ENCODE measurements at places on chromosomes 2 and 18.

DNA sequence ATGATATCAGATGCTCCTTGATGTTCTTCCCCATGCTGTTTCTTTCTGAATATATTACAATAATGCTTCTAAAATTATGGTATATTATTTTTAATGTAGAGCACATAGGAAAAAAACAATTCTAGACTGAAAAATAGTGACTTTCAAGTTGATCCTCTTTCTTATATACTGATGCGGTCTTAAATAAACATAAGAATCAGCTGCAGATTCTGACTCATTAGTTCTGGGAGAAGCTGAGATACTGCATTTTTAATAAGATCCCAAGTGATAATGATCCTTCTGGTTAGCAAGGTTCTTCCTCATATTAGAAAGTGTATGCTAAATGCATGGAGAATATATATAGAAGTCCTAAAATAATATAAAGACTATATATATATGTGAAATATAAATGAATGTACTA, 124.9 kb downstream of the XIRP2 start:
- no peak for DNase-seq

- no peak for DNase-seq
Observed at GRCh38 chr2:21424375-21424774, 300.6 kb downstream of the TDRD15 start.

DNA sequence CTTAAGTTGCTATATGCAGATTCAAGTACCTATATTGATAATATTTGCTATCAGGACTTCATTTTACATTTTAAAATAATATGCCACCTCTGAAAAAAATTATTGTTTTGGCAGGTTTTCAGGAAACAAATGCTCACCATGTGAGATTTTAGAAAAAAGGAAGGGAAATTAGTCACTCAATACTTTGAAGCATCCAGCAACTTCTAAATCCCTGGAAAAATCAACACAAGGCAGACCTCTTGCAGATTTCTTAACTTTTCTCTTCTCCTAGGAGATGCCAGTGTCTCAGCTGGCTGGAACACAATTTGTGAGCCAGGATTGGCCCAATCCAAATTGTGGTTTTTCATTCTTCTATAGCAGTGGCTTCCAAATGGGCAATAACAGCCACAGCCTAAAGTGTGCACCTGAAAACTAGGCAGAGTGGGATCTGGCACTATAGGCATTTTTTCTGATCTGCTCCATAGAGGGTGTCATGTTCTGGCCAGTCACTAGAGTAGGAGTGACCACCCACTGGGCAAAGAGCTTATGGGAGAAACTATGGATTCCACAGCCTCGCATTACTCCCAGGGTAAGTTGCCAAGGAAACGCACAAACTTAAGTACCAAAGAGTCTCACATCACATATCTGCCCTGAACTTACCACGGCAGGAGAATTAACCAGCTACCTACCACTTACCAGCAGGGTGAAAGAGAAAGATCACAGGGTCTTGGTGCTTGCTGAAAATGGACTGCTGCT, 28.1 kb upstream of the THOC1 start:
- DNase-seq = no peak

GRCh38 chr2:98985905-98986666, 50.1 kb upstream of the CRACDL start:
- no peak for DNase-seq

GRCh38 chr2:200155652-200156051, 150.8 kb upstream of the SPATS2L start:
- no peak for DNase-seq

DNA sequence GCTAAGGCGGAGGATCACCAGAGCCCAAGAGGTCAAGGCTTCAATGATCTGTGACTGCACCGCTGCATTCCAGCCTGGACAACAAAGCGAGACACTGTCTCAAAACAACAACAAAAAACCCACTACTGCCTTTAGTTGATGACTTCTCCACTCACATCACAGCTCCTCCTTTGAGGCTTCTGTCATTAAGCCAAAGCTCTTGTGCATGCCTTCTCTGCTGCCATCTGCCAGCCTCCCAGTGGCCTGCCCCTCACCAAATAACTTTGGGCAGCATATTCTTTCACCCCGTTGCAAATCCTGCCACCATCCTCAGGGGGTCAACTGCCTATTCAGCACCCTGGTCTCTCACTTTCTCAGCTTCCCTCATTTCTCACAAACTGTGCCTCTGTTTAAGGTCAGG, 27.5 kb downstream of the OSBPL1A start:
- no peak for DNase-seq

DNA sequence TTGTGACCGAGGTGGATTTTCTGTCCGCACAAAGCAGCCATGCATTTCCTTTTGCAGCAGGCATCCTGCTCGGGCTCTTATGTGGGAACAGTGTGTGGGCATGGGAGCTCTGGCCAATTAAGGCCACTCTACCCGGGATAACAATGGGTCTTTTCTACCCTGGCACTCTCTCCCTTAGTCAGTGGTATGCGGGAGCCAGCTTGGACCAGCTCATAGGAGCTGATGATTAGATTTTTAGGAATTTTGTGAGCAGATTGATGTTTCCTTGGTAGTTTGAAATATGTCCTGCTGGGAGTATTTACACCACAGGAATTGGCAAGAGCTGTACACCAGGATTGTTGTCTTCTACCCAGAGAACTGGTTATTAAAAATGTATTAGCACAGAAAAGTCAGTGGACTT, 89.3 kb downstream of the SPP2 start:
- no peak for DNase-seq

DNA sequence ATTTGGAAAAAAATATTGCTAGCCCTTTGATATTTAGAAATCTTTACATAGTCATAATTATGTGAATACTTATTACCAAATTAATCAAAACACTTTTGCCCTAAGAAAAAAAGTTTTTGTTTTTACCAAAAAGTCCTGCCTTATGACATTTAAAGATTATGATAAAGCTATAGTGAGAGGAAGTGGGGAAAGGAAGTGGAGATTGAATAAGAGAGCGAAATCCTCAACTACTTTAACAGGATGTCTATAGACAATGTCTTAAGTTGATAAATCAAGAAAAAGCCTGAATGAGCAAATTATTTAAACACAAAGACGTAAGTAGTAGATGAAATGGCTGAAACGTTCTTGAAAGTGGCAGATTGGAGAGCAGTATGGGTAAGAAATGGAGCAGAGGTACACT, 20.9 kb upstream of the VPS54 start:
- no peak for DNase-seq

- DNase-seq = no peak
Observed at GRCh38 chr18:63970809-63971205, 926 bp downstream of the SERPINB8 start.

GRCh38 chr2:239073270-239073669, 225.4 kb downstream of the TWIST2 start:
- DNase-seq = no peak

- DNase-seq = no peak
Observed at GRCh38 chr18:4599312-4599711, 144.2 kb upstream of the DLGAP1 start.

GRCh38 chr18:71942433-71942832, 601.7 kb downstream of the CBLN2 start:
- DNase-seq = no peak

- no peak for DNase-seq
Observed at GRCh38 chr18:56112013-56112749, 524.2 kb upstream of the TCF4 start.

GRCh38 chr18:65363911-65364632, 386.7 kb upstream of the CDH7 start:
- DNase-seq = no peak
